Adrenal gland (tissue), 19 donors: ENCODE measurements at places on chromosomes 5 and 9. TPM values are rescaled to one million over a fixed set of nuclear protein-coding genes. Genes with fewer than 3 reads are reported as not detected.

DNA sequence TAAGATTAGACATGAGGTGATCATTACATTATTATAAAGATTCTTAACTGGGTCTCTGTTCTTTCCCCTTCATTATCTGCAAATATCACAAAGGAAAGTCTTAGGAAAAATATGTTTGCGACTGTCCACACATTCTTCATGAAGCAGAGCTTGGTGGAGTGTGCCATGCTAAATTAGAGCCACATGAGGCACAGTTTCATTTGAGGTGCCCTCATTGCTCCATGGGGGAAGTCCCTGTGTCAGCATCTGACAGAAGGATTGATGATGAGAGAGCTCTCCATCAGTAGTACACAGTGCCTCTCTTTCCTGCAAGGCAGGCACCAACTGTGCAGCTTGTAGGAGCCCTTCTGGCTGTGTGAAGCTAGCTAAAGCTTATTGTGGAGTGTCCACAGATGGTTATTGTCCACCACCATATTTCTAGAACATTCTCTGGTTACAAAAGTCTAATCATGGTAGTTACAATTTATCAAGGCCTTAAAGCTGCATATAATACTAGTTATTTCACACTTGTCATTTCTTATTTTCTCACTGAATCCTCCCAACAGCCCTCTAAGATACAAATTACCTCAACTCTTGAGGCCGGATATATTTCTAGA lies 63.9 kb downstream of the C9orf152 start:
- DNase-seq = no peak

DNA sequence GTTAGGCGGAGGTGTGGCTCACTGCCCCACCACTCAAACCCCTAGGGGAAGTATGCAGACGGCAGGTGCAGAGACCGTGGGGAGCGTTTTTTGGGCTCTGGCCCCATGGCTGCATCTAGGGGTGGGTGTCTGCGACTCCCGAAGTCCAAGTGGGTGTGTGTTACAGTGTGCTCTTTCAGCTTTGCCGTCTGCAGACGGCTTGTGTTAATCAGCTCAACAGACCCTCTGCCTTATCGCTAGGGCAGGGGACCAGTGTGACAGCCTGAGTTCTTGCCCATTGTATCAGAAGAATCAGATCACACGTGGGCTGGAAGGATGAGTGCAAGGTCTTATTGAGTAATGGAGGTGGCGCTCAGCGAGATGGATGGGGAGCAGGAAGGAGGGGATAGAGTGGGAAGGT lies 162.8 kb downstream of the ENC1 start:
- no peak for DNase-seq

- no peak for DNase-seq
Measured at GRCh38 chr9:90870621-90871326, 69.2 kb downstream of the SYK start.

GRCh38 chr5:103224118-103224893 lies 34.3 kb upstream of the MACIR start:
- DNase-seq = peak; percentile 36

DNA sequence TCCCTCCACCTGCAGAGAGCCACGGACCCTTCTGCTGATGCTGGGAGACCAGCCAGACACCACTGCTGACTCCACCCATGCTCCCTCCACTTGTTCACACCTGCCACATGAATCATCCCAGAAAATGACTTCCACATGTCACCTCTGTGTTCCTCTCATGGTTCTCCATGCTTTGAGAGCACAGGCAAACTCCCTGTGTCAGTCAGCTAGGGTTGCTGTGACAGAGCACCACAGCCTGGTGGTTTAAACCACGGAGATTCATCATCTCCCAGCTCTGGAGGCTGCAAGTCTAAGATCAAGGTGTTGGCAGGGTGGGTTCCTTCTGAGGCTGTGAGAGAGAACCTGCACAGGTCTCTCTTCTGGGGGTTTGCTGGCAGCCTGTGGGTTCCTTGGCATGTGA lies 381.4 kb downstream of the GADD45G start:
- no peak for DNase-seq

DNA sequence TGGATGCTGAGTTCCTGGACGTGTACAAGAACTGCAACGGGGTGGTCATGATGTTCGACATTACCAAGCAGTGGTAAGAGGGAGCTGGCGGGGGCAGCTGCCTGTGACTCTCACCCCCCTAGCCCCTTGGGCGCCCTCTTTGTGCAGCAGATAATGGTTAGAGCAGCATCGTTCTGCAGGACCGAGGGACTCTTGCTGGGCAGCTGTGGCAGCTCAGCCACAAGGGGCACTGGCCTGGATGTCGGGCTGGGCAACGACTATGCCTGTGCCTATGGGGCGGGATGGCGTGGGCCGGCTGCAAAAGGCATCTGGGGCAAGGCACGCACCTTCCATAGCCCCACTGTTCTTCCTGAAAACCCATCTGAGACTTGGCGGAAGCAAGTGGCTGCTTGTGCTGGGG lies 12.9 kb upstream of the AJM1 start:
- no peak for DNase-seq

DNA sequence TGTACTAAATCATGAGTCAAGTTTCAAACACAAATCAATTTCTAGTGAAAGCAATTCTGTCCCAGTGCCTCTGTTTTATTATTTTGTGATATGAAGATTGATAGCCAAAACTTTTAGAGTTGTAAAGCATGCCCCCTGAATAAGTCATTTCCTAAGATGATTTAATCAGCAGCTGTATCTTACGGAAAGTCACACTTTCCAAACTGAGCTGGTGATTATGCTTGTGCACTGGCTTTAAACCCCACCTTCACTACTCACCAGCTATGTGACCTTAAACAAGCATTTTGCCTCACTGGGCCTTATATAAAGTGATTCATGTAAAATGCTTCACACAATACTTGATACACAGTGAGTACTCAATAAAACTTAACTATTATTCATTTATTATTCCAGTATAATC lies 78.1 kb downstream of the EDIL3 start:
- no peak for DNase-seq

DNA sequence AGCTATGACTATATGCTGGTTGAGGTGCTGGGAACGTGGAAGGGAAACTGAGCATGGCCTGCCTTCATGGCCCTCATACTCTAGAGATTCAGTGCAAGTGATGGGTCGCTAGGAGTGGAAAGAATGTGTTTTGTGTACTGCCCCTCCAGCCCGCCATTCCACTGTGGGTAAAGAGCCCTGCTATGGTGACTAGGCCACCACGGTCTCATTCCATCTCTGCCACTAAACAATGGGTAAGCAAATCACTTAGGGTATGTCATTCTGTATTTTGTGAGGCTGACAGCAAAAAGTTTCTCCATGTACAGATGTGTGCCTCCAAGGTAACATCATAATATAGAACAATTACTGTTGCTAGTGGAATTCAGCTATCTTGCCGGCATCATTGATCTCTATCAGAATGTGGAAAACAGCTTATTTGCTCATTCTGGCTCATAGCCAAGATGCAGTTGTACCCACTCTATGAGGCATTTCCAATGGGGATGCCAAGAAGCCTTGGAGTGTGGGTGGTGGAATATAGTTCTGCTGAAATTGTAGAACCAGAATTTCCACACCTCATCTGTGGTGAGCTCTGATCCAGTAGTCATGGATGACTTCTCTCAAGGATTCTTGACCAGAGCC lies 12.5 kb downstream of the SMARCA2 start:
- no peak for DNase-seq

DNA sequence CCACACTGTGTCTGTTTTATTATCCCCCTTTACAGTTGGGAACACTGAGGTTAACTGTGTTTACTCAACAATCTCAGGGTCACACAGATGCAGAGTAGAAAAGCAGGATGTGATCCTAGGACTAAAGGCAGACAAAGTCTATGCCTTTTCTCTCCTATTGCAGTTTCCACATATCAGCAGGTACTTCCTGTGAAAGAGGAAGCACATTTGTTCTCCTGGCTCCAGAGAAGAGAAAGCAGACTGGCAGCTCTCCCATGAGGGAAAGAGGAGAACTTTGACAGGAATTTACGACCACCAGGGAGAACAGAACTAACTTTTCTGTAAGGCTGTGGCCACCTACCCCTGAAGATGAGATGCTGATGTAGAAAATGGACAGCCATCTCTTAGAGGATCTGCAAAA lies 84.2 kb upstream of the TNC start:
- no peak for DNase-seq

DNA sequence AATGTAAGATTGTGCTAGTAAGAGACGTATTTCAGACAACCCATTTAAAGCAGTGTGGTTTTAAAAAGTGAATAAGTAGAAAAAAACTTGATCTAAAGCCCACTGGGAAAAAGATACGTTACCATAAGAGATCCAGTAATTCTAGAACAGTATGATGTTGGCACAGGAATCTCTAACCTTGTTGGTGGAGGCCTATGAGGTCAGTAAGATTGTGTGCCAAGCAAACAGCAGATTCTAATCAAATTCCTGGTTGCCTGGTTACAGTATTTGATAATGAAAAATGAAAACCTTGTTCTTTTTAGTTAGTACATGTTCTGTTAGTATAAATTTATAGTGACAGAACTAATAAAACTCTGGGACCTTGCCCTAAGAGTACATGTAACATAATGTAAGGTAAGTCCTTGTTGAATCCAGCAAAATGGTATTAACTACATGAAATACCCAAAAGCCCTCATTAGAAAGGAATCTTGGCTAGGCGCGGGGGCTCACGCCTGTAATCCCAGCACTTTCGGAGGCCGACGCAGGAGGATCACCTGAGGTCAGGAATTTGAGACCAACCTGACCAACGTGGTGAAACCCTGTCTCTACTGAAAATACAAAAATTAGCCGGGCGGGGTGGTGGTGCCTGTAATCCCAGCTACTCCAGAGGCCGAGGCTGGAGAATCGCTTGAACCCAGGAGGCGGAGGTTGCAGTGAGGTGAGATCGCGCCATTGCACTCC lies 33.2 kb upstream of the DMXL1 start:
- peak; percentile 20 for DNase-seq

LPAR1 gene
- total RNA-seq = 37.9 TPM

ZFP2 gene
- 0.69 TPM for total RNA-seq

PTPN3 gene
- total RNA-seq = 3.0 TPM

IFNA2 gene
- not detected for total RNA-seq

ANKH gene
- total RNA-seq = 45.6 TPM
